ENCODE measurements at places on chromosomes 13 and 19.

DNA sequence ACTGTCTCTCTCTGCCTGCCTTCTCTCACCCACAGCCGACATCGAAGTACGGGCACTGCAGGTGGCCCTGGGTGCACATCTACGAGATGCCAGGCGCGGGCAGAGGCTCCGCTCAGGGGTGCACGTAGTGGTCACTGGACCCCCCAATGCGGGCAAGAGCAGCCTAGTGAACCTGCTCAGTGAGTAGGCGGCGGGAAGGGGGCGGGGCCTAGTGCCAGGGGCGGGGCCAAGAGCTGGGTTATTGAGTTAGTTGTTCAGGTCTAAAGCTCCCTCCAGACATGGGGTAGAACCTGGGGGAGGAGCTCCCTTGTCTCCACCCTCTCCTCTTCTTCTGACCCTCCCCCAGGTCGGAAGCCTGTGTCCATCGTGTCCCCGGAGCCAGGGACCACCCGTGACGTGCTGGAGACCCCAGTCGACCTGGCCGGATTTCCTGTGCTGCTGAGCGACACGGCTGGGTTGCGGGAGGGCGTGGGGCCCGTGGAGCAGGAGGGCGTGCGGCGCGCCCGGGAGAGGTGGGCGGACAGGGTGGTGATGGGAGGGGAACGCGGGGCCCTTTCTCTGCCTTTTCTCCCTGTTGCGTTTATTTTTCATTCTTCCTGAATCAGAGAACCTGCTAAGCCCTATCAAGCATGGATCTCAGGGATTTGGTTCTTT, 1.9 kb downstream of the GTPBP3 start:
- peak; percentile 25 for DNase-seq

DNA sequence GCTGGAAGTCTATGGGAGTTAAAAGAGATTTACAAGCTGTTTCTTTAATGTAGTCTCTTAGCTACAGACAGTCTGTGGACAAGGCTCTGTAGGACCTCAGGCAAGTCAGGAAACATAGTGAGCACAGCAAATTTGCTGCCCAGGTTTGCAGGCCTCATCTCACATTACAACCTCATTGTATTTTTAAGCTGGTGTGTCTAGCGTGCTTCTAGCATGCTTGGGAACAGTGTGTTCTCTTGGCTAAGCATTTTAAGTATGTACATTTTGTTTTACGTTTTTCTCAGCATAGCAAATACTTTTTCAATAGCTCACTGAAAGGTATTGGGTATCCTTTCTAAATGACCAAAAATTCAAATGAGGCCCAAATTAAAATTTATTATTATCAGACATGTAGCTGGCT, 113.2 kb downstream of the STARD13 start:
- no peak for DNase-seq

GRCh38 chr13:35086667-35087066, 144.6 kb downstream of the NBEA start:
- peak; percentile 41 for DNase-seq

DNA sequence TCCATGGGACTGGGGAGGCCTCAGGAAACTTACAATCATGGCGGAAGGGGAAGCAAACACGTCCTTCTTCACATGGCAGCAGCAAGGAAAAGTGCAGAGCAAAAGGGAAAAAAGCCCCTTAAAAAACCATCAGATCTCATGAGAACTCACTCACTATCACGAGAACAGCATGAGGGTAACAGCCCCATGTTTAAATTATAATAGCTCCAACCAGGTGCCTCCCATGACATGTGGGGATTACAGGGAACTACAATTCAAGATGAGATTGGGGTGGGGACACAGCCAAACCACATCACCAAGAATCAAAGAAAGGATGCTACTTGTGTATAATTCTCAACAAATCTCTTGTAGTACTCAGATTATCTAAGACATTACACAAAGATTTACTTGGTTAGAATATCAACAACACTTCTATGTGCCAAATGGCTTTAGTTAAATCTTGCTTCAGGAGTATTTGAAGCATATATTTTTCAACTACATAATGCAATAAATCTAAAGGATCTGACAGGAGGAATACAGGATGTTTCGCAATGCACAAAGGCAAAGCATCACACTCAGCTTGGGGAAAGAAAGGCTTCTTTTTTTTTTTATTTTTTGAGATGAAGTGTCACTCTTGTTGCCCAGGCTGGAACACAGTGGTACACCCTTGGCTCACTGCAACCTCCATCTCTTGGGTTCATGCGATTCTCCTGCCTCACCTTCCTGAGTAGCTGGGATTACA, 180.0 kb downstream of the LHFPL6 start:
- DNase-seq, result peak; percentile 11

GRCh38 chr13:109918179-109918711, 131.9 kb upstream of the IRS2 start:
- peak; percentile 26 for DNase-seq

GRCh38 chr13:32261567-32261966, 53.6 kb downstream of the ZAR1L start:
- peak; percentile 75 for DNase-seq

DNA sequence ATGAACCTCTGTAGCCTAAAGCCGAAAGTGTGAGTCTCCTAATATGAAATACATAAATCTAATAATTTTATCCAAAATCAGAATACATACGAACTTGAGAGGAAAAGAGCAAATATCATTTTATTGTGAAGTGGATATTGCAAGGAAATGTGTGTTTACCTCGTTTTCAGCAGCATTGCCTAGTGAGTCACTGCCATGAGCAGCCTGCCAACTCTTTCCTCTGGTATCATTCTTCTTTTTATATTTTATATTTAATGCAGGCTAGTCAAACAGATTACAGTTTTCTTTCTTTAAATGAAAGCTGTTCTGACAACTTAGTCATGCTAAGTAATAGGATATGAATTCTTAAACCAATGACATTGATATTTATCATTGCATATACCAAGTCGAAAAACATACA, 44.2 kb downstream of the EDNRB start:
- DNase-seq, result no peak

GRCh38 chr13:107942030-107942617, 273.2 kb downstream of the LIG4 start:
- DNase-seq, result peak; percentile 11

- DNase-seq, result no peak
Observed at GRCh38 chr13:48110132-48110868, 15.4 kb upstream of the MED4 start.

- no peak for DNase-seq
Observed at GRCh38 chr13:73991384-73991783, 142.8 kb downstream of the KLF12 start.

DNA sequence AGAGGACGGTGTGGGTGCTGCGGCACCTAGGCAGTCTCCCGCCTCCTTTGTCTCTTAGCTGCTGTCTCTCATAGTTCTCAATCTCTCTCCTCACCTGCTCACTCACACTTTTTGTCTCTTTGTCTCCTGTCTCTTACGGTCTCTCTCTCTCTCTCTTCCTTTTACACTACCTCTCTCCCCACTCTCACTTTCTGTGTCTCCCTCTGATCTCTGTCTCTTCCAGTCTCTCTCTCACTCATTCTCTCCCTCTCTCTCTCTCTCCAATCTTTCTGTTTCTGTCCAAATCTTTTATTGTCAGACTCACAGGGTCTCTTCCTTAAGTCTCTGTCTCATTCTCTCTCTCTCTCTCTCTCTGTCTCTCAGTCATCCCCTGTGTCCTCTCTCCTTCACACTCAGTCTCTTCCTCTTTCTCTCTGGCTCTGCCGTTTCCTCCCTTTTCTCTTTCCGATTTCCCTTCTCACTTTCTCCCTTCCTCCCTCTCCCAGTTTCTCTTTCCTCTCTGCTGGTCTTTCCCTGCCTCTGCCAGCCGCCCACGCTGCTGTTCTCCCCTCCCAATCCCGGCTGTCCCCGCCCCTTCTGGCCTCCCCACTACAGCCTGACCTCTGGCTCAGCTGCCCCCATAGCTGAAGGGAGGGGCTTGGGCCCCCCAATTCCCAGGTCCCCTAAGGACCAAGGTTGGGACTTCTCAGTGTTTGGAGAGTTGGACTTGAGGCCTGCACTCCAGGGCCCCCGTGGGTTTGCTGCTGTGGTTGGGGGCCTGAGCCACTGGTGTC, at the start of gene PLEKHA4:
Gene PLEKHA4 (minus strand): TSS at position 504 of the 773 bp plus-strand sequence. CDS start 997 bp downstream, outside the sequence.
- no peak for DNase-seq

DNA sequence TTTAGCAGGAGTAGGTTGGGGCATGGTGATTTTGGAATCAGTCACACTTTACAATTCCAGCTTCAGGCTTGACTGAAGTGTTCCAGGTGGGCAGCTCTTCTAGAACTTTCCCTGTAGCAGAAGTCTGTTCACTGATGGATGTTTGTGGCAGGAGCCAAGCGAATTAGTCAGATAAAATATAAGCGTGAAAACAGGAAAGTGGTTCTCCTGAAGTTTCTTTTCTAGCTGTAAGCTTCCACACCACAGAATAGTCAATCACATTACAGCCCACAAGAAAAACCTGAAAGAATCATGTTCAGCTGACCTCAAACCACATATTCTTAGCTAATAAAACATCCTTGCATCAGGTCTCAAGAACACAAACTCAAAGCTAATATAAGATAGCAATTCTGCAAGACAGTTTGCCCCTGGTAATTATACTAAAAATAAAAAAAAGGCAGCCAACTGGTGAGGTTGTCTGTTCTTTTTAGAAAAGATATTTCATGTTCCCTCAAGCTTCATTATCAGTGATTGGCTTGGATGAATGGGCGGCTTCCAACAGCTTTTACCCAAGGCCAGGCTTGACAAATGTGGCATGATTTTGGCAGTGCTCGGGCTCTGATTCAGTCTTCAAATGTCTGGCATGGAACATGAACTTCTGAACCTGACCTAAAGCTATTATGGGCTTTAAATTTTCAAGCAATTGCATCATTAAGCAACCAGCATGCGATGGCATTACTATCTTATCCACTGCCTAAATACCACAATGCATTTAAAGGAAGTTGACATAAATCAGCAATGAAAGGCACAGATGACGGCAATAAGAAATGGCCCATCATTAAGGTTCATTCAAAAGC, 136.8 kb downstream of the DCLK1 start:
- peak; percentile 66 for DNase-seq

GRCh38 chr13:39526499-39526898, 76.5 kb downstream of the LHFPL6 start:
- no peak for DNase-seq

GRCh38 chr13:43375797-43376465, 352.5 kb downstream of the DNAJC15 start:
- no peak for DNase-seq

GRCh38 chr19:18141031-18141430, 11.9 kb upstream of the PIK3R2 start:
- DNase-seq, result no peak

GRCh38 chr13:41284512-41285288, 21.3 kb upstream of the MTRF1 start:
- peak; percentile 97 for DNase-seq

DNA sequence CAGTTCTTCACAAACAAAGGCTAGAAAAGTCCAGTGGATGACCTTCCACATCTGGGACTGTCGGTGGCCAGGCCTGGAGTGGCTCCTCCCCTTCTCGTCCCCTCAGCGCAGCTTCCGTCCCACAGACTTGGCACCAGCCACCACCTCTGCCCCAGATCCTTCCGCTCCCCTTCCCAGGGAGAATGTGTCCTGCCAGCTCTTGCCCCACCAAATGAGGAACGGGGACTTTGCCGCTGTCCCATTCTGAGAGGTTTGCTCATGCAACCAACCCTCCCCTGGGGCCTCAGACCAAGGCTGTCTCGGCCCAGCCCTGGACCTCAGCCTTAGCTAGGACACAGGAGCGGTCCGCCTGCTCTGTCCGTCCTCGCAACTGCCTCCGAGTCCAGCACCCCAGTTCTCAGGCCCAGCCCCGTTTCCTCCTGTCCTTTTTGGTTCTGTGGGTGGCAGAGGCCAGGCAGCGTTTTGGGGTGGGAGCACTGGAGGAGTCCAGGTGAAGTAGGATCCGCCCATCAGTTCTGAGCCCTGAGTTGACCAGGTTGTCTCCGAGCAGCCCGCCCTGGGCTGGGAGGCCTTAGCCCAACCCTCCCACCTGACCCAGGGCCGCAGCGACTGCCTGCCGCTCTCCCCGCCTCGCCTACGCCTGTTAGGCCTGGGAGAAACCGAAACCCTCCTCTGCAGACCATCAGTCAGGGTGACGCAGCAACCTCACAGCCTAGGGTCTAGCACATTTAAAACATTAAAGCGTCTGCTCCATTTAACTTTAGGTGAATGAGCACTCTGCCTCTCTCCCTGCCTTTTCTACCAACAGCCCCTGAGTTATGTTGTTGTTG, 284.3 kb downstream of the FOXO1 start:
- no peak for DNase-seq

- peak; percentile 24 for DNase-seq
Observed at GRCh38 chr13:93496985-93497673, 270.5 kb downstream of the GPC6 start.

GRCh38 chr19:925087-925525, 729 bp upstream of the ARID3A start:
- peak; percentile 67 for DNase-seq

DNA sequence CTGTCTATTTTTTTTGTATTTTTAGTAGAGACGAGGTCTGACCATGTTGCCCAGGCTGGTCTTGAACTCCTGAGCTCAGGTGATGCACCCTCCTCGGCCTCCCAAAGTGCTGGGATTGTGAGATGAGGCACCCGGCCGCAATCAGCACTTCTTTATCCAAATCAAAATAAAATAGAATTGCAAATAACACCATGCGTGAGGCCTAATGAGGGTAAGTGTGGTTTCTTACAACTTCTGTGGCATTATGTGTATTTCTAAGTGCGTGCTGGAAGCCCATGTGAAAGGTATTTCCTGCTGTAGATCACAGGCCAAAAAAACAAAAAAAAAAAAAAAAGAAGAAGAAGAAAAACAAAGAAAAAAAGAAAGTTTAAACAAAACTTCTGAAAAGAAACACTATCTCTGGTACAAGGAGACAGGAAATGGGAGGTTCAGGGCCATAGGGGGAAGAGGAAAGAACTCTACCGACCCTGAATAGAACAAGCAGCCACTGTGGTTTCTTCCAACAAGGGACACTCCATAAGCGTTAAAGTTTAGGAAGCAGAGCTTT, 3.0 kb upstream of the GRAMD1A start:
- DNase-seq, result no peak

DNA sequence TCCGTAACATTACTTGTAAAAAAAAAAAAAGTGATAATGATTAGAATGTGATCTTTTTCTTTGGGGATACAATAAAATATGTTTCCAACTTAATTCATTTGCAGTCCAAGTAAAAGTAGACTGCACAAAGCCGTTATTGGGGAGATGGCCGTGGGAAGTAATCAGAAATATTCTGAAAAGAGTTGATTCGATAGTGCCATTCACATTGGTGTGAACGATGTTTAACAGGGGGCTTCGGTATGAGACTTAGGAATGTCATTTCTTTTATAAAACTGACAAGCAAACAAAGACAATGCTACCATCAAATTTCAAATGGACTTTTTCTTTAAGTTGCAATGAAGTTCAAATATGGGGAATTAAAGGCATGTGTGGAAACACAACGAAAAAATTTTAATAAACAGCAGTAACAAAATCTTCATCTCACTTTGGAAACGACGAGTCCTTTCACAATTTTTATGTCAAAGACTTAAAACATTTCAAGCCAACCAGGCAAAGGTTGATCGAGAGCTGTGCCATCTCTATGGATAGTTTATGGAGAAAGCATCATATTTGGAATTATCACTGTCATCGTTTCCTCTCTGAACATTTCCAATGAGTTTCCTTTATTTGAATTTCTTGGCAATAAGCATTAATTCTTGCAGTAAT, 1.7 kb upstream of the ZIC5 start:
- no peak for DNase-seq
